Stimulated activated CD4-positive, alpha-beta T cell treated with anti-CD3 and anti-CD28 coated beads, Interleukin-15, amount 100 ng/mL, for 1 hour (primary cell): ENCODE measurements at places on chromosomes 12 and 14.
A peak's percentile ranks its signal among the peaks of the same experiment; 100 is the strongest.

DNA sequence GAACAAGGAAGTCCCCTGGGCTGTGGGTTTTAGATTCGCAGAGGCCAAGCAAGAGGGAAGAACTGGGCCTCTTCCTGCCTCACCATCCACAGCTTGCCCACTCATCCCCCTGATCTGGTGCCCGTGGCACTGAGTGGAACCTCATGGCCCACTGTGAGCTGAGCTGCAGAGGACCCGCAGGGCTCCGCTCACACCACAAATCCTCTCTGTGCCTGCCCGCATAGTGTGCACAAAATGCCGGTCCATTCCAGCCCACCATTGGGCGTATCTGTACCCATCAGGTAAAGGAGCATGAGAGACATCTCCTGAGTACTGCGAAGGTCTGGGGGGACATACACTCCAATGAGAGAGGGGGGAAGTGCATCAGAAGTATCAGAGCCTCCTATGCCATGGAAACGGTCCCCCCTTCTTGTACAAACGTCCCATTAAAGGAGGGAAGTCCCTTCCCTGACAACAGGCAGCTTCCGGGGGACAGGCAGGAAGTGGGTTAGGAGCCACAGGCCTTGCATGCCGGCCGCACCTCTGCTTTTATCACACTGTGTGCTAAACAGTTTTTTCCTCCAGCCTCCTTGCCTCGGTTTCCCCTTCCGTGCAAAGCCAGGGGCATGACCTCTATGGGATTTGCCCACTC lies 309.4 kb upstream of the DIO3 start:
- no peak for DNase-seq

- no peak for DNase-seq
These were observed 31.8 kb upstream of the RAD51AP1 start for GRCh38 chr12:4506870-4507269.

DNA sequence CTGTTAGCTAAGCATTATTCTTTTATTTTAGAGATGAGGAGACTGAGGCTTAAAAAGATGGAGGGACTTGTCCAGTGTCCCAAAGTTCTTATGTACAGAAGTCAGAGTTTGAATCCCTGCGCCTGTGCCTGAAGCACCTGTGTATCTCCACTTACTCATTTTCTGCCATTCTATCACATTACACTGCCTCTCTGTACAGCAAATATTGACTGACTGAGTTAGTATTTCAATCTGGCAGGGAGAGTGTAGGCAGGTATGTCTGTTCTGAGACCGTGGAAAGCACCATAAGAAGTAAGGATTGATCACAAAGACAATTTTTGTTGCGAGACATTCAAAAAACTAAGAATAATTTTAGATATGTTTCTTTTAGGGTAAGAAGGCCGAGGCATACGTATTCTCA lies 162.7 kb downstream of the KITLG start:
- no peak for DNase-seq

DNA sequence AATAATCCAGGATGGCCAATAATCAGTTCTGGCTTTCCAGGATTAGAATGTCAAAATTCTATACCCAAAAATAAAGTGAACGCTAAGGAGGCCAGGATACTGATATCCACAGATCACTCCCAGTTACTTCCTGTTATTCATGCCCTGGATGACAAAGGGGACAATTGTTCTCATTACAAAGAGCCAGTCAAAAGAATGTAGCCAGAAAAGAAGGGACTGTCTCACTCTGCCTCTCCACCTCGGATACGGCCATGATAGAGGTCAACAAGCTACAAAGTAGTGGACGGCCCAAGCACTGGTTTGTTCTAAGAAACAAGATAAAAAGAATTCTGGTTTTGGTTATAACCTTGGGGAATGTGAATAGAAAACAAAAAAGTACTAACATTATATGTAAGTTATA lies 116.1 kb upstream of the ATF7IP start:
- no peak for DNase-seq

DNA sequence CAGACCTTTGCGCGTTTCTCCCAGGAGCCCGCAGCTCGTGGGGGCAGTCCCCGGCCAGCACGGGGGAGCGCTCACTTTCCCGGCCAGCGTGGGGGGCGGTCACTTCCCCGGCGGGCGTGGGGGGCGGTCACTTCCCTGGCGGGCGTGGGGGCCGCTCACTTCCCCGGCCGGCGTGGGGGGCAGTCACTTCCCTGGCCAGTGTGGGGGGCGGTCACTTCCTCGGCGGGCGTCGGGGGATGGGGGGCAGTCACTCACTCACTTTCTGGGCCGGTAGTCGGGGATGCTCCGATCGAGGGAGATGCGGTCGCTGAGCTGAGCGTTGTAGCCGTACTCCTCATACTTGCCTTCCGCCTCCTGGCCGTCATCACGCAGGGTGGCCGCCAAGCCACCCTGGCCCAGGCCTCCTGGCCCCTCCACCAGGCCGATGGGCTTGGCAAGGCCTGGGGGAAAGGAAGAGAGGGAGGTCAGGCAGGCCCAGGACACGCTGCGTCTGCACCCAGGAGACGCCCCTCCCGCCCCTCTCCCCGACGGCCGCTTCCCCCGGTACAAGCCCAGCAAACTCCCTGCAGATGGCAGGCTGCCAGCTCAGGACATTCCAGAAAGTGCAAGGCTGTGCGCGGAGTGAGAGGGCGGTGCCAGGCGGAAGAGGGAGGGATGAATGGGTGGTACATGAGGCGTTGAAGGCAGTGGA lies 43.3 kb downstream of the GALNT9 start:
- DNase-seq: no peak

DNA sequence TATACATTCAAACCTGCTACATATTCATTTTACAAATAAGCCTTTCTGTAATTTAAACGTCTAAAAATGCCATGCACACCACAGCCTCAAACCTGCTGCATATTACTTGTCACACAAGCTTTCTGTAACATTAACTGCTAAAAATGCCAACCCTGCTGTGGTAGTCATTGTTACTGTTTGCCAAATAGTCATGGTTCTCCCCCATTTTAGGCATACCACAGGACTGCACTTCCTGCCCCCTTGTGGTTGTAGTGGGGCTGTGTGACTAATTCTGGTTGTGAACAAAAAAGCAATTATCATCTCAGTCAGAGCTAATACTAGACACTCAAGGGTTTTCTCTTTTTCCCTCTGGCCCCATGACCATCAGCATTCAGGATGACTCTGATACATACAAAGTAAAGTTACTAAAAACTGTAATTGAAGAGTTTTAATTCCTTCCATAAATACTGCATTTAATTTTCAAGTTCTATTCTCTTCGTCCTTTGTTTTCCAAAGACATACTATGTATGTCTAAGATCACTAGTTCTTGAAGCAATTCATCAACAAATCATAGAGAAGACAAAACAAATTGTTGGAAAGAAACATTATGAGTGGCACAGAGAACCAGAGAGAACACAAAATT lies 5.7 kb upstream of the SLC35F4 start:
- no peak for DNase-seq

DNA sequence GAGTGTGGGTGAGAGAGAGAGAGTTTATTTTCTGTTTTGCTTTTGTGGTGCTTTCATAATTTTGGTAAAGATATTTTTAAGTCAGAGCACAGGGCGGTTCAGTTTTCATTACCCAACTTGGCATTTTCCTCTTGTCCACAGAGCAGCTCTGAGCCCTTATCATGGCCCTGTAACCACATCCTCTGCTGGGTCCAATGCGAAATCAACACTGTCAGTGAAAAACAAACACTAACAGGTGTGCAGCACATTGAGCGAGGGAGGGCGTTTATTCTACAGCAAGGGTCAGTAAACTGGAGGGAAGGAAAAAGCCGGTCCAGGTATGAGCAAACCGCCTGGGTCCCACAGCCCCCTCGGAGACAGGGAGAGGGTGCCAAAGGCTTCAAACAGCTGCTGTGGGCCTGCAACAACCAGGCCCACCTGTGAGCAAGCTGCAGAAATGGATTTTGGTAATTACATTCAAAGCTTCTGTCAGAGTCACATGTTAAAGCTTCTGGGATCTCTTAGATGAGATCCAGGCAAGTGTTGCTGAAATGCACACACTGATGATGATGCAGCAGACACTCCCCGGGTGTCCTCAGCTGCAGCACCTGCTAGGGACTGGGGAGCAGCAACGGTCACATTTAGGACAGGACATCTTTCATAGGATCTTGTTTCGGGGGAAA lies 132.7 kb upstream of the DYRK2 start:
- no peak for DNase-seq

DNA sequence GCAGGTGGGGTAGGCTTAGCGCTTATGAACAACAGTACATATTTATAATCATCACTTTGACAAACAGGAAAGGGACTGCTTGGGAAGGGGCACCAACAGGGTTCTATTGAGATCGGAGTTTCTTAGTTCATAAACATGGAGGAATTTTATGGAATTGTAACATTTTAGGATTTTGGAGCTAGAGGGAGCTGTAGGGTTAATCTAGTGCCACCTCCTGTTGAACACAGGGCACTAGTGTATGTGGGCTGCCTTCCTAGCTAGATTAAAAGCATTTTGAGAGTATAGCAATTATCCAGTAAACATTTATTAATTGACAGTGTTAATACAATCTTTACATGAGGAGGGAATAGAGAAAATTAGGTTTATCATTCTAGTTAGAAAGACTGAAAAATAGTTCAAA lies 23.1 kb upstream of the TBC1D30 start:
- no peak for DNase-seq

DNA sequence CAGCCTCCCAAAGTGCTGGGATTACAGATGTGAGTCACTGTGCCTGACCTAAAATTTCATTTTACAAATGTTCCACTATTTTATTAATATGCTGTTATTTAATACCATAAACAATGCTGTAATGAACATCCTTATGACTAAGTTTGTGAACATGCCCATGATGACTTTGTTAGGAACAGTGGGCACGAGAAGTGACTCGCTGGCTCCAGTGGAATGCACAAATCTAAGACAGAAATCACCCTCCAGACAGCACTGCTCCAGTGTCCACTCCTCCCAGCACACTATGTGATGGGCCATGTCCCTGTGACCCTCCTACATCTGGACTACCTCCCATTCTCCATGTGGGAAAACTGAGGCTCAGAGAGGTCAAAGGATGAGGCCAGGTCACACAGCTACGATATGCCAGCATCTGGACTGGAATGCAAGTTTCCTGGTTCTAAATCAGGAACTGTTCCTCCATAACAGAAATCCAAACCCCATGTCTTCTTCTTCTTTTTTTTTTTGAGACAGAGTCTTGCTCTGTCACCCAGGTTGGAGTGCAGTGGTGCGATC lies 57.9 kb downstream of the GPR68 start:
- no peak for DNase-seq

- no peak for DNase-seq
These were observed 7.0 kb downstream of the ACSS3 start for GRCh38 chr12:81084811-81085350.

DNA sequence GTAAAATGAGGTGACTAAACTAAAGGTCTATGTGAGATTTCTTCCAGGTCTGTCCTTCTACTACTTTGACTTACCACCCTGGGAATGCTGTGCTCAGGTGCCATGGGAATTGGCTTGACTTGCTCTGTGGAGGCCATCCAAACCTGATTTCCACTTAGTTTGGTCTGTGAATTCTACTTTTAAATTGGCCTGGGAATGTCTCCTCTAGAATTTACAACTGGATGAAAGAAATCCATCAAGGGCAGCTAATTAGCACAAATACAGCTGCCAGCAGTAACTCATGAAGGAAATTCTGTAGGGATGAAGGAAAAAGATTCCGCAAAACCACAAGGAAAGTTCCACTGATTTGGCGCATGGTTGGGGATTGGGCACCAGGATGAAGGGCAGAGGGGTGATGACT lies 31.7 kb upstream of the FRMD6 start:
- no peak for DNase-seq

GRCh38 chr12:110694330-110694901 lies 5.5 kb upstream of the HVCN1 start:
- DNase-seq: no peak

DNA sequence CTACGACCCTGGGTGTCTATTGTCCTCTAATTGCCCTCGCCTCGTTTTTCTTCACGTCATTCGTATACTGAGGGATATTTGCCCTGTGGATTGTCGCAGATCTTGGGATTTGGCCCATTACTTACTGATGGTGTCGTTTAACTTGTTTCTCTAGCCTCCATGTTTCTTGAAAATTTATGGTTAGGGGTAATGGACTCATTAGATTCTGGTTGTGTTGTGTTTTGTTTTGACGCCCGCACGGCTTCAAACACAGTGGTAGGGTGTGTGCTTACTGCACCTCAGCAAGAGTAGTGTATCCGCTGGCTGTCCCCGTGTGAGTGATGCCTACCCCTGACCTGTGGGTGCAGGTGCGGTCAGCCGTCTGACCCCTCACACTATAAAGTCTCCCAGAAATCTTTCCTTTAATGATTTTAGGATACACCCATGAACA lies 874 bp upstream of the RNU6-8 start:
- DNase-seq: no peak

DNA sequence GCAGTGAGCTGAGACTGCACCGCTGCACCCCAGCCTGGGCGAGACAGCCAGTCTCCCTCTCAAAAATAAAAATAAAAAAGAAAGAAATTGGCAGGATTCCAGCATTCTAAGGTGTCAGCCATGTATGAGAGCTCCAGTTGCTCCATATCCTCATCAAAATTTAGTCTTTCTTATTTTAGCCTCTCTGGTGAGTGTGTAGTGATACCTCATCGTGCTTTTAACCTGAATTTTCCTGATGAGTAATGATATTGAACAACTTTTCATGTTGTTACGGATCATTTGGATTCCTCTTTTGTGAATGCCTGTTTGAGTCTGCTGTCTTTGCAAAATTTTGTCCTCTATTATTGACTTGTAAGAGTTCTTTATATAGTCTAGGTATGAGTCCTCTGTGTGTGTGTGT lies 28.5 kb downstream of the CCDC60 start:
- no peak for DNase-seq

DNA sequence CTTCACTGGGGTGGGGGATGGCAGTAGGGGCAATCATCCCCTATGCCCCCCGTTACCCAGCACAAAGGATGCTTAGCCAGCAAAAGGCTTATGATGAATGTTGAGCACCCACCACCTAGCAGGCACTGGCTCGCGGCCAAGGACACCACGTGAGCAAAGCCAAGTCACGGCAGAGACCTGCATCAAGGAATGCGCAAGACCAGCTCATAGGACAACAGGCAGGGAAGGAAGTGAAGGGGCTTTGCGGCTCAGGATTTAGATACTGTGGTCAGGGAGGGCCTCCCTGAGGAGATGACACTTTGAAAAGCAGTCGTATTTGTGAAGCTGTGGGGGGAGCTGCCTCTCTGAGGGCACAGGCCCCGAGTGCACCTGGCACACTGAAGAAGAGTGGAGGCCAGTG lies 32.8 kb downstream of the SH2B3 start:
- peak; percentile 44 for DNase-seq

DNA sequence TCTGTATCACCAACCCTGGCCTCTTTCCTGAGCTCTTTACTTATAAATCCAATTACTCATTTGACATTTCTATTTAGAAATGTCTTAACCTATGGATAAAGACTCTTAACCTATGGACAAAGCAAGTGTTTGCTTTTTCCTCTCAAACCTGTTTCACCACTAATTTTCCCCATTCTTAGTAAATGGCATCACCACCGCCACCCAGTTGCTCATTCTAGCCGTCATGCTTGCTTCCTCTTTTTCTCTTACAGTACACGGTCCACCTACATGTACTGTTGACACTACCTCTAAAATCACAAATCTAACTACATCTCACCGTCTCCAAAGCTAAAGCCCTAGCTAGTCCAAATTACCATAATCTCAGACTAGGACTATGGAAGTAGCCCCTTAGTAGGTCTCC lies 60.0 kb downstream of the CAPS2 start:
- DNase-seq: no peak

GRCh38 chr12:62268956-62269355 lies 8.8 kb downstream of the USP15 start:
- no peak for DNase-seq

- no peak for DNase-seq
These were observed 192.4 kb downstream of the FUT8 start for GRCh38 chr14:65604936-65605335.

GRCh38 chr14:50002926-50003212 lies 110.0 kb downstream of the ARF6 start:
- DNase-seq: no peak

- DNase-seq: no peak
These were observed 121.6 kb downstream of the SCARB1 start for GRCh38 chr12:124742111-124742510.
